HepG2 (cell line): ENCODE measurements at places on chromosomes 1 and 21.

GRCh38 chr1:184189361-184189760, 137.8 kb downstream of the TSEN15 start:
- no peaks in the 10 kb centered on the region for H3K36me3 ChIP-seq
- H3K27me3 ChIP-seq: no peaks in the 10 kb centered on the region
- DNase-seq: no peak
- H3K4me3 ChIP-seq: no peak overlapping the region

DNA sequence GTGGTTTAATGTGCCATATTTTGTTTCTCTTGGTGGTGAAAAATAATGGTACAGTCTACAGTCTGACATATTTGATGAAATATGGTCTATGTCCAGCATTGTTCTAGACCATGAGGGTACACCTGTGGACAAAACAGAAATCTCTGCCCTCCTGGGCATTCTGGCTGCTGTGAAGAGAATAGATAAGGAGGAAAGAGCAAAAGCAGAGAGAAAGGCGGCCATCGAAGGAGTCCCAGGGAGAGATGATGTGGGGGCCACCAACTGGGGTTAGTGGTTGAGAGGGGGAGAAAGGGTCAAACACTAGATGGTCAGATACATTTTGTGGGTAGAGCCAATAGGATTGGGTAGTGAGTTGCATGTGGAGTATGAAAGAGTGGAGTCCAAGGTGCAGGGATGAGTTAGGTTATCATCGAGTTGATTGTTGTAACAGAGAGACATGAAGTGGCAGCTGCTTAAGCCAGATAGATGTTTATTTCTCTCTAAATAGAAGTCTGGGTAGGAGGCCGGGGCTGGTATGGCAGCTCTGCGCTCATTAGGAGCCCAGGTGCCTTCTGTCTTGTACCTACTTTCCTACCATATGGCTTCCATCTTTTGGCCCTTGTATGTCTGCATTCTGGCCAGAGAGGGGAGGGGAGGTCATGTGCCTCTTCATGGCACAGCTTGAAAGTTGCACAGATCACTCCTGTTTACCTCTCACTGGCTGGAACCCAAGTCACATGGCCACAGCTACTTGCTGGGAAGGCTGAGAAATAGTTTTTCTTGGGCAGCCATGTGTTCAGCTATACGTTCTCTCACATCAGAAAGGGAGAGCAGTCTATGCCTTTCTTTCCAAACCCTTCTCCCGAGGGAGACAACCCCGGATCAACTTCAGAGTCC, 13.0 kb downstream of the UBE4B start:
- H3K4me3 ChIP-seq: no peak overlapping the region
- no peak overlapping the region for H3K27ac ChIP-seq
- no peaks in the 10 kb centered on the region for H3K27me3 ChIP-seq
- H3K4me1 ChIP-seq: peaks cover 24% of the 10 kb centered on the region
- peaks cover 7% of the 10 kb centered on the region; the same call in 1 of the 2 replicates for H3K36me3 ChIP-seq
- no peak for DNase-seq

- no peaks in the 10 kb centered on the region for H3K36me3 ChIP-seq
- no peak overlapping the region for H3K27ac ChIP-seq
- no peak for DNase-seq
- no peaks in the 10 kb centered on the region for H3K27me3 ChIP-seq
Observed at GRCh38 chr1:237812061-237812460, 78.7 kb downstream of the ZP4 start.

DNA sequence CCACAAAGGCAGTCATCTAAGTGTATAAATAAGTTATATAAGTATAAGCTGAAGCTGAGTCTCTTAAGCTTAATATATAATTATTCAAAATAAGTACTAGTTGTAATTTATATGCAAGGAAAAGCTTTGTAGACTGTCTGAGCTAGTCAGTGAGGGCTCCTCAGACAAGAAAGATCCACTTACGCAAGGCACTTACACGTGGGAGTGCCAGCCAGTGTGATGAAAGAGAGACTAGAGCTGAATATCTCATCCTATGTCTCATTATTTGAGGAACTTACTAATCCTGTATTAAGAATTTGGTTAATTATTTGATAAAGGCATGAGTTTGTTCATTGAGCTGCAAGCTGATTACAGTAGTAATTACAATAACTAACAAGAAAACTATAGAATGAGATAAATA, 146.9 kb downstream of the PDE4B start:
- no peaks in the 10 kb centered on the region for H3K4me1 ChIP-seq
- no peak overlapping the region for H3K4me3 ChIP-seq
- no peak overlapping the region for H3K27ac ChIP-seq
- DNase-seq: no peak
- H3K27me3 ChIP-seq: no peaks in the 10 kb centered on the region
- H3K36me3 ChIP-seq: no peaks in the 10 kb centered on the region

- H3K27me3 ChIP-seq: no peaks in the 10 kb centered on the region
- DNase-seq: no peak
- no peak overlapping the region for H3K27ac ChIP-seq
- H3K4me3 ChIP-seq: no peak overlapping the region
Observed at GRCh38 chr1:210201681-210202080, 30.9 kb upstream of the SERTAD4 start.

DNA sequence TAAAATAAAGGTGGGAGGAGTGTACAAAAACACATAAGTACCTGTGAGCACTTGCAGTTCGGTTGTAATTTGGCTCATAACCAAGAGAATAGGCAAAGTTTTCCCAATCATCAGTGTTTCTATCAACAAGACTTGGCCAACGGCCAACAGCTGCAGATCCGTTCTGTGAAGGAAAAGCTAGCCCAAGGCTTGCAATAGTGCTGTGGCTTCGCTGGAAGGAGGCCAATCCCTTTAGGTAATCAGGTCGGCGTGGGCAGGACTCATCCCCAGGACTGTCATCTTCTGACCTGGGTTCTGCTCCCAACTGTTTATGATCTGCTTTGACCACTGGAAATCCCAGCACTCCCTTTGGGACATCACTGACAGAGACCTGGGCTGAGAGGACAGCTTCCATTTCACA, 107.8 kb downstream of the LYST start:
- H3K27ac ChIP-seq: no peak overlapping the region
- DNase-seq: no peak
- no peaks in the 10 kb centered on the region for H3K27me3 ChIP-seq
- no peaks in the 10 kb centered on the region for H3K36me3 ChIP-seq
- no peaks in the 10 kb centered on the region for H3K4me1 ChIP-seq
- H3K4me3 ChIP-seq: no peak overlapping the region

GRCh38 chr1:112342558-112342957, 53.5 kb upstream of the CTTNBP2NL start:
- no peak for DNase-seq
- no peak overlapping the region for H3K27ac ChIP-seq

- H3K27ac ChIP-seq: no peak overlapping the region
- no peak overlapping the region for H3K4me3 ChIP-seq
- no peaks in the 10 kb centered on the region for H3K27me3 ChIP-seq
- H3K36me3 ChIP-seq: no peaks in the 10 kb centered on the region
Observed at GRCh38 chr1:68745011-68745410, 248.1 kb upstream of the DEPDC1 start.

DNA sequence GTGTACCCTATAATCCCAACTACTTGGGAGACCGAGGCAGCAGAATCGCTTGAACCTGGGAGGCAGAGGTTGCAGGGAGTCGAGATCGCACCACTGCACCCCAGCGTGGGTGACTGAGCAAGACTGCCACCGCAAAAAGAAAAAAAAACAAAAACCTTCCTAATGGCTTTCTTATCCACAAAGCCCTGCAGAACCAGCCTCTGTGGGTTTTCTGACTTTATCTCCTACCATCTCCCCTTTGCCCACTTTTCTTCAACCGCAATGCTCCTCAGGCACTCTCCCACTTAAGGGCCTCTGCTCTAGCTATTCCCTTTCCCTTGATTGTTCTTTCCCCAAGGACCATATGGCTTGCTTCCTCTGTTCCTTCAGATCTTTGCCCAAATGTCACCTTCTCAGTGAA, 67.9 kb upstream of the PUM1 start:
- no peaks in the 10 kb centered on the region for H3K36me3 ChIP-seq
- H3K4me1 ChIP-seq: no peaks in the 10 kb centered on the region
- no peak overlapping the region for H3K27ac ChIP-seq

GRCh38 chr21:42651515-42652401, 1.7 kb upstream of the PDE9A start:
- no peak overlapping the region for H3K4me3 ChIP-seq
- H3K27me3 ChIP-seq: peaks cover 30% of the 10 kb centered on the region; the same call in 2 of the 3 replicates
- peaks cover 43% of the 10 kb centered on the region for H3K4me1 ChIP-seq

- H3K4me3 ChIP-seq: no peak overlapping the region
- H3K36me3 ChIP-seq: no peaks in the 10 kb centered on the region
- no peak for DNase-seq
- H3K27me3 ChIP-seq: peaks cover 2% of the 10 kb centered on the region; the same call in 1 of the 3 replicates
Observed at GRCh38 chr21:45590726-45591618, 48.7 kb upstream of the SLC19A1 start.

DNA sequence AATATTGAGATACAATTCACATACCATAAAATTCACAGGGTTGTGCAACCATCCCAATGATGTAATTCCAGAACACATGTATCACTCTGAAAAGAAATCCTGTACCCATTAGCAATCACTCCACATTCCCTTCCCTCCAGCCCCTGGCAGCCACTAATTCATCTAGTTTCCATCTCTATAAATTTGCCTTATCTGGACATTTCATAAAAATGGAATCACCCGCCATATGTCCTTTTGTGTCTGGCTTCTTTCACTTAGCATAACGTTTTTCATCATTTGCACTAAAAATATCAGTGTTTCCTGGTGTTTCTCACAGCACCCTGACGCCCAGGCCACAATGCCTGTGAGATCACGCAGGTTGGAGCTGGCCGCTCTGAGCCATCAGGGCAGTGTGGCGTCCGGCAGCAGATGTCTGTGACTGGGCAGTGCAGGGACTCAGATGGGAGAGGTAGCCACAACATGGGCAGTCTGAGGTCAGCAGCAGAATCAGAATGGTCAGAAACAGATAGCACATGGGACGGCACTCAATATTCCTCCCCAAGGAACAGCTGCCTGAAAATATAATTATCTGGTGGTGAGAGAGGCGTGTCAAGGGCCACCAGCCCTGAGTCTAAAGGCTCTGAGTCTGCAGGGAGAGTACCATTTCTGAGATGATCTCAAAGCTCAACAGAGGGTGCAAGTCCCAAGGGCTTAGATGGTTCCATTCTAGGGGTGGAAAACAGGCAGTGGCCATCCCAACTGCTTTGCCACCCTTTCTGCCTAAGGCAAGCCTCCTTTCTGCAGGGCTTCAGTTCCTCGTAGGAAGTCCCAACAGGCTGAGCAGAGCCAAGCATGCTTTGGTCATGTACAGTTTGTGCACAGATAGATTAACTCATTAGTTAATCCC, 129.4 kb upstream of the EDN2 start:
- DNase-seq: no peak
- H3K27me3 ChIP-seq: peaks cover 30% of the 10 kb centered on the region; the same call in 1 of the 3 replicates
- no peak overlapping the region for H3K27ac ChIP-seq
- no peak overlapping the region for H3K4me3 ChIP-seq
- H3K36me3 ChIP-seq: no peaks in the 10 kb centered on the region

- peak; percentile 91 for DNase-seq
- no peak overlapping the region for H3K4me3 ChIP-seq
- peaks cover 66% of the 10 kb centered on the region for H3K4me1 ChIP-seq
- no peaks in the 10 kb centered on the region for H3K36me3 ChIP-seq
- peak overlapping the region; percentile 75 for H3K27ac ChIP-seq
- no peaks in the 10 kb centered on the region for H3K27me3 ChIP-seq
Observed at GRCh38 chr1:182279724-182280503, 111.7 kb downstream of the GLUL start.

GRCh38 chr1:64166629-64167028, 36.8 kb upstream of the UBE2U start:
- H3K4me1 ChIP-seq: no peaks in the 10 kb centered on the region
- no peaks in the 10 kb centered on the region for H3K27me3 ChIP-seq
- no peaks in the 10 kb centered on the region for H3K36me3 ChIP-seq
- no peak for DNase-seq
- H3K27ac ChIP-seq: no peak overlapping the region

DNA sequence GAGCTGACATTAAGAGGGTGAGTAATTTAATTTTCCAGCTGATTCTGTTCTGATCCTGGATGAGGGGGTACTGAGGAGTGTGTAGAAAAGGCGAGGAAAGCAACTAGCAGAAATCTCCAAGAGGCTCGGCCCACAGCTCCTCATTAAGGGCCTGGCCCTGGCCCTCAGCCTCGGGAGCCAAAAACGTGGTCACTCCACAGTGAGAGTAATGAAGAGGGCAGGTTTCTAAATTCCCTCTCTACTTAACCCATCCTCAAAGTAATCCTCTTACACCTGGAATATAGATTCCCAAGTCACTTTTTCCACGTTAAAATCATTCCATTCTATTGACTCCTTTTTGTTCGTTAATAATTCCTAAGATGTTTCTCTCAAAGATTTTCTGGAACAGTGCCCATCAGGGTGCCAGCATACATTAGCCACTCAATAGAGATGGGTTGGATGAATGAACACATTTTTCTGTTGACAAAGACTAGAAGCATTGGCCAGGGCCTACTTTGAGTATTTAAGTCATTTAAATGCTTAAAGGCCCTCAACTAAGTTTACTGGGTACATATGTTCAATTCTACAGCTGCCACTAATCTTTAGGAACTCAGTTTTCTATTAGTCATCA, 1.1 kb upstream of the COL11A1 start:
- H3K27ac ChIP-seq: no peak overlapping the region
- H3K27me3 ChIP-seq: peaks cover 13% of the 10 kb centered on the region; the same call in 1 of the 3 replicates
- no peak for DNase-seq
- peaks cover 9% of the 10 kb centered on the region; the same call in 1 of the 2 replicates for H3K4me1 ChIP-seq
- no peak overlapping the region for H3K4me3 ChIP-seq

GRCh38 chr1:246608616-246609376, 42.5 kb downstream of the CNST start:
- H3K4me3 ChIP-seq: no peak overlapping the region
- H3K27ac ChIP-seq: peak overlapping the region; percentile 49
- DNase-seq: peak; percentile 70
- H3K27me3 ChIP-seq: no peaks in the 10 kb centered on the region

DNA sequence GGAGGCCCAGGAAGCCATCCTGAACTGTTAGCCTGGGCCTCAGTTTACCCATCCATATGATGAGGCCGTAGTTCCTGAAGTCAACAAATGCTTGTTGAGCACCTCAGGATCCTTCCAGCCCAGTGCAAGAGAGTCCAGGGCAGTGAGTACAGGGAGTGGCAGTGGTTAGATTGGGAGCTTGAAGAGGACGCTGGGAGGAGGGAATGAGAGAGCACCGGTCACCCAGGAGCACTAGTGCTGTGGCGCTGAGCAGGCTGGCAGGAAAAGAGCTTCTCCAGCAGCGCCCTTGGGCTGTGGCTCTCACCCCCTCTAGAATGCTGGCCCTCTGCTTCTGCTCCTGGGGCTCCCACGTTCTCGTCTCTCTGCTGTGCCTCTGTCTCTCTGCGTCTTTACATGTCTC, 10.2 kb upstream of the SSBP3 start:
- H3K27ac ChIP-seq: no peak overlapping the region
- peaks cover 16% of the 10 kb centered on the region for H3K4me1 ChIP-seq
- peaks cover 3% of the 10 kb centered on the region; the same call in 1 of the 2 replicates for H3K27me3 ChIP-seq
- no peaks in the 10 kb centered on the region for H3K36me3 ChIP-seq

- peaks cover 42% of the 10 kb centered on the region for H3K4me1 ChIP-seq
- H3K4me3 ChIP-seq: peak overlapping the region; percentile 90
- H3K27me3 ChIP-seq: no peaks in the 10 kb centered on the region; the same call in 2 of the 3 replicates
- peak; percentile 29 for DNase-seq
- H3K36me3 ChIP-seq: no peaks in the 10 kb centered on the region
Observed at GRCh38 chr1:21174654-21175323, 1.9 kb downstream of the EIF4G3 start.

- no peak overlapping the region for H3K4me3 ChIP-seq
- DNase-seq: no peak
- H3K36me3 ChIP-seq: peaks cover 29% of the 10 kb centered on the region; the same call in 2 of the 3 replicates
- H3K27me3 ChIP-seq: no peaks in the 10 kb centered on the region
- peak overlapping the region; percentile 19 for H3K27ac ChIP-seq
Observed at GRCh38 chr1:109928591-109929111, 18.0 kb downstream of the CSF1 start.

- H3K27me3 ChIP-seq: no peaks in the 10 kb centered on the region
- H3K4me3 ChIP-seq: no peak overlapping the region
- H3K36me3 ChIP-seq: no peaks in the 10 kb centered on the region
- no peak overlapping the region for H3K27ac ChIP-seq
Observed at GRCh38 chr1:46070164-46070814, 62.1 kb downstream of the PIK3R3 start.
